ENCODE measurements at places on chromosomes 11 and 22.

DNA sequence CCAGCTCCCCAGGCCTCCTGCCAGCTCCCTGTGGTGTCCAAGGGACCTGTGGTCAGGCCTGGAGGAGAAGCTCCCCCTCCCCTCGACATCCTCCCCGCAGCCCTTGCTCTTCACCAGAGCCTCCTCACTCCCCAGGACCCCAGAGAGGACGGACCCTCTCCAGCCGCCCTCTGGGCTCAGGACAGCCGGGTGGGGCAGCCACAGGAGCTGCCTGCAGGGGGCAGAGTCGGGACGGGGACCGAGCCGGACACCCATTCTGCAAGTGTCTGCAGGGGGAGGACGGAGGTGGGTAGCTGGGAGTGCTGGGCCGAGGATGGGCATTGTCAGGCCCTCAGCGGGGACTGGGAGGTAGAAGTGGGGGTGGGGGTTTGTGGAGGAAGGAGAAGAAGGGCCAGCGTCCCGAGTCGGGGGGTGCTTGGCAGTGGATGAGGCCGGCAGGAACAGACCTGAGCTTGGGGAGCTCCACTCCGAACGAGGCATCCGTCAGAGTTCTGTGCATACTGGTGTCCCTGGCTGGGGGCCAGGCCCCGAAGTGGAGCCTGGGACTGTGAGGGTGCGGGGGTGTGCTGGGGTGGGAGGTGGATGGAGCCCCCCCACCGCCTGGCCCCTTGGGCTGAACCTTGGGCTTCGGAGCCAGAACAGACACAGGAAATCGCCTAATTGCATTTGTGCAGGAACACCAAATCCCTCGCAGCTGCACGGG is 15.2 kb downstream of the PRR33 start:
- peak; percentile 35 for DNase-seq

- peak; percentile 98 for DNase-seq
Observed at GRCh38 chr11:3049430-3050243, 7.6 kb downstream of the CARS1 start.

GRCh38 chr11:19697721-19698121 is 14.9 kb upstream of the NAV2 start:
- DNase-seq = no peak

GRCh38 chr11:133064152-133064877 is 468.0 kb downstream of the OPCML start:
- DNase-seq = peak; percentile 15

- DNase-seq = no peak
Observed at GRCh38 chr11:63920126-63920938, 3.4 kb upstream of the RCOR2 start.

DNA sequence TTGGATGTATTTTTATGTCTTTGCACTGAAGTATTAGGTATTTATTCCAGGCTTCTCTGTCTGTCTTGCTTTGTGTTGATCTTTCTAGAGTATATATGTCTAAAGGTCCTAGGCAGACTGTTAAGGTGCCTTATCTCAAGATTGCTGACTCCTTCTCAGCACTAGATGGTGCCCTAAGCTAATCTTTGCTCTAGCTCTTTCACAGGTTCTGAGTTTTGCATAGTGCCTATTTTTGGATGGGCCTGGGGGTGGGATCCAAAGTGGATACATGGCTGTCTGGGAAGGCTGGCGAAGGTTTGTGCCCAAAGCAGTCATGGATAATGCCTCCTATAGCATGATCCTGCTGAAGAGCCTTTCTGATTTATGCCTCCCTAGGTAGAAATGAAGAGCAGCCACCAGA is 154.9 kb downstream of the TRPC6 start:
- DNase-seq = no peak

GRCh38 chr22:23212061-23213021 is 32.0 kb downstream of the BCR start:
- DNase-seq = no peak

GRCh38 chr22:44546686-44547310 is 48.8 kb upstream of the RTL6 start:
- DNase-seq = no peak

GRCh38 chr11:26331911-26332571 is at the start of gene ANO3:
Gene ANO3 (plus strand): TSS chr11:26332130. CDS start chr11:26332276, 146 bp downstream.
- peak; percentile 71 for DNase-seq

- DNase-seq = no peak
Observed at GRCh38 chr11:33949252-33949913, 57.5 kb upstream of the LMO2 start.

DNA sequence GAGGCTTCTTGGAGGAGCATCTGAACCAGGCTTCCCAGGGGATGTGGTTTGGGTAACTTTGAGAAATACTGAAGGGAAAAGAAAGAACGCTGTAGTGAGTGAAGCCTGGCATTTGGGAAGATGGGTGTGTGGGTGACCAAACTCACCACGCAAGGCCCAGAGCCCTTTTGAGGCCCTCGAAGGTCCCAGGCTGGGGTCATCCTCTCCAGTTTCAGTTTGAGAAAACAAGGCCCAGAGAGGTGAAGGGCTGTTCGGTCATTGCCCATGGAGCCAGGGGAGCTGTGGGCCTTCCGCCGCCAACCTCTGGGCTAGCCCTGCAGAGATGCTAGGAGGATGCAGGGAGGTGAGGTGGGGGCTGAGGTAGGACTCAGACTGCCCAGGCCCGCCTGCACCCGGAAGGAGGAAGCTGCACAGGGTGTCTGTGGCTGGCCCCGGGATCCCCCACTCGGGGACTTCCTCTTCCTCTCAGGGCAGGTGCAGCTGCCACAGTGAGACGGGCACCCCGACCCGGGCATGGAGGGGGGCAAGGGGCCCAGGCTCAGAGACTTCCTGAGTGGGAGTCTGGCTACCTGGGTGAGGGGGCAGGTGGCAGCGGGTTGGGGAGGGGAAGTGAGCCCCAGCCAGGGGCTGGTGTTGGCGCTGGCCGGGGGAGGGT is at the start of gene CCDC88B:
CCDC88B (plus strand) TSS at position 451 of the 655 bp plus-strand sequence; CDS start at position 514, 63 bp downstream.
- no peak for DNase-seq

DNA sequence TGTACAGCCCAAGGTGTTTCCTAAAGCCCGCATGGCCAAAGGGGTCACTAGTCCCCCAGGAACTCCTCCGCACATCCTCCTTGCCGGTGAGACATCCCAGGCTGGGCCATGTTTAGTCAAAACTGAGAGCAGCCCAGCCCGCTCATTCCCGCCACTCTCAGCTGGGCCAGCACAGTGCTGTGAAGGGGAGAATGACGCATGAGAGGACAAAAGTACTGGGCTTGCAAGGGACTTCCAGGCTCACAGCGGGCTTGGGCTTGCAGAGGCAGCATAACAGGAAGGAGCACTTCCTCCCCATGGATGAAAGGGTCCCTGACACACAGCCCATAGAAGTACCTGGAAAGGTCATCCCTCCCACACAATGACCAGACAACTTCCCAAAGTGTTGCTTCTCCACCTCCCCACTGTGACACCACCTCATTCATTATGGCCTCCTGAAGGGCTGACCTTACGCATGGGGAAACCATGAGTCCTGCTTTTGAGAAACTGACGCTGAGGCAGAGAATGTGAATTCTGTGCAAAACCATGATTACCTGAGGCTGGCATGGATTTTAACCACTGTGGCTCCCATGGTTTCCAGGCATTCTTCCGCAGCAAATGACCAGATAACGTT is 19.1 kb downstream of the ETS1 start:
- no peak for DNase-seq

- DNase-seq = no peak
Observed at GRCh38 chr22:35887296-35887875, 141.2 kb downstream of the RBFOX2 start.

- no peak for DNase-seq
Observed at GRCh38 chr11:61639816-61640443, 40.3 kb upstream of the DAGLA start.

- DNase-seq = no peak
Observed at GRCh38 chr22:36291831-36292740, 39.2 kb downstream of the APOL1 start.

GRCh38 chr11:66495401-66495854 is 15.0 kb upstream of the BBS1 start:
- DNase-seq = no peak

- DNase-seq = no peak
Observed at GRCh38 chr11:86941077-86941870, 13.9 kb downstream of the FZD4 start.

DNA sequence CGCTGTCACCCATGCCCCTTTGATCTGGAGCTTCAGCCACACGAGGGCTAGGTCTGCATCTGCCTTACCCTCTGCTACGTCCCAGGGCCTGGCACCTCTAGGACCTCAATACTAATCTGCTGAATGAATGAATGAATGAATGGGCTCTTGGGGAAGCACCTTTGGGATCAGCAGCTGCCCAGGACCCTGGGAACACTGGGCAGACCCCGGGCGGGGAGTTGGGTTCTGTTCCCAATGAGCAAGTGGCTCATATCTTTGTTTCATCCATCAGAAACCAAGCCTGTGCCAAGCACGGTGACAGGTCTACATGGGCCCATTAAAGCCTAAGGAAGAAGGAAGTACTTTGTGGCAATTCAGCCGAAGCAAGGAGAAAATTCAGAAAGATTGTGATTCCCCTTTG is 41.5 kb upstream of the SHISAL1 start:
- DNase-seq = no peak

- DNase-seq = no peak
Observed at GRCh38 chr11:638631-639331, 1.7 kb downstream of the DRD4 start.

DNA sequence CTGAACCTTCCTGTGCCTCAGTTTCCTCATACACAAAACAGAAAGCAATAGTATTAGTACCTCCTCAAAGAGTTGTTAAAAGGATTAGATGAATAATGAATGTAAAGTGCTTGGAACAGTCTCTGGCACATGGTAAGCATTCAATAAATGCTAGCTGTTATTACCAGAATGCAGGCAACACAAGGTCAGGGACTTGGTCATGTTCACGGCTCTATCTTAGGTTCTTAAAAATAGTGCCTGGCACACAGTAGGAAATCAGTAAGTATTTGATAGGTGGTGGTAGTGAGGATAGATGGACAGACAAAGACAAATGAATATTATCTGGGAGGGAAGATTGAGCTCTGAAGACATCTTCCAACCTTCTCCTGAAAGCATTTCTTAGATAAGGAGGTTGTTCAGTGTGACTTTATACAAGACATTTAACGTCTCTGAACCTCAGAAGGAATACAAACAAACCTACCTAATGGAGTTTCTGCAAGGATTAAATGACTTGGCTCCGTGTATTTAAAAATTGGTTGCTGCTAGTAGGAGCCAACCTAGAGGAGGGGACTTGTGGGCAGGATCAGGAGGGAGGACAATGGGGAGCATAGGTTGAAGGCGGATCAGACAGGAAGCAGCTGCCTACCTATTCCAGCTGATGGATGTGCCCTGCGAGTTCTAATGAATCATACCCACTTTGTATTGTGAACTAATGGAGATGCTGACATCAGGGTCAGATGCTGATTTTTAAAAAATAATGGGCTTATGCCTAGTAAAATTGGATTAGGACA is 94.1 kb downstream of the DBX1 start:
- no peak for DNase-seq

- DNase-seq = no peak
Observed at GRCh38 chr11:66543263-66544107, 2.4 kb downstream of the ZDHHC24 start.

DNA sequence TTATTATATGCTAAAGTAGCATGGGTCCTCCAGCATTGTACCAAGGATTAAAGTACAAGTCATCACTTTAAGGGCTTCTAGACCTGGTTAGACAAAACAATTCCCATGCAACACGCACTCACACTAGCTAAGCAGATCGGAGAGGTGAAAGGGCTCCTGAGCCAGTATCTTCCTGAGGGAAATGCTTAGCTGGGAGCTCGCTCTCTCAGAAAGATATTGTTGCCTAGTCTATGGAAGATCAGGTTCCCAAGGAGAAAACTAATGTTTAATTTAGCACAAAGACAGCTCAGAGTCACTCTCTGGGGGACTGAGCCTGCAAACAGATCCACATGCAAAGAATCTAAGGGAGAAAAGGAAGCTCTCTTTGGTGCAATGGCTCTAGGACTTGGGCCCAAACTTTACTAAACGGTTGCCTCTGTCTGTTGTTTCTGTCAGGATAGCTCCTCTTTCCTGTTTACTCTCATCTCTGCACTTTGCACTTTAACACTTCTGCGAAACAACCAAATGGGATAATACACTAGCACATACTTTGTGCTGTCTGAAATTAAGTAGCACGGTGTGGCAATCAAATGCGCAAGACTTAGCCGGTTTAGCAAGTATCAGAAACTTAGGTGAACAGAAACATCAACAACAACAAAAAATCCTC is 10.7 kb downstream of the MAML2 start:
- no peak for DNase-seq

GRCh38 chr11:112166562-112166961 is 610 bp upstream of the TEX12 start:
- DNase-seq = no peak

DNA sequence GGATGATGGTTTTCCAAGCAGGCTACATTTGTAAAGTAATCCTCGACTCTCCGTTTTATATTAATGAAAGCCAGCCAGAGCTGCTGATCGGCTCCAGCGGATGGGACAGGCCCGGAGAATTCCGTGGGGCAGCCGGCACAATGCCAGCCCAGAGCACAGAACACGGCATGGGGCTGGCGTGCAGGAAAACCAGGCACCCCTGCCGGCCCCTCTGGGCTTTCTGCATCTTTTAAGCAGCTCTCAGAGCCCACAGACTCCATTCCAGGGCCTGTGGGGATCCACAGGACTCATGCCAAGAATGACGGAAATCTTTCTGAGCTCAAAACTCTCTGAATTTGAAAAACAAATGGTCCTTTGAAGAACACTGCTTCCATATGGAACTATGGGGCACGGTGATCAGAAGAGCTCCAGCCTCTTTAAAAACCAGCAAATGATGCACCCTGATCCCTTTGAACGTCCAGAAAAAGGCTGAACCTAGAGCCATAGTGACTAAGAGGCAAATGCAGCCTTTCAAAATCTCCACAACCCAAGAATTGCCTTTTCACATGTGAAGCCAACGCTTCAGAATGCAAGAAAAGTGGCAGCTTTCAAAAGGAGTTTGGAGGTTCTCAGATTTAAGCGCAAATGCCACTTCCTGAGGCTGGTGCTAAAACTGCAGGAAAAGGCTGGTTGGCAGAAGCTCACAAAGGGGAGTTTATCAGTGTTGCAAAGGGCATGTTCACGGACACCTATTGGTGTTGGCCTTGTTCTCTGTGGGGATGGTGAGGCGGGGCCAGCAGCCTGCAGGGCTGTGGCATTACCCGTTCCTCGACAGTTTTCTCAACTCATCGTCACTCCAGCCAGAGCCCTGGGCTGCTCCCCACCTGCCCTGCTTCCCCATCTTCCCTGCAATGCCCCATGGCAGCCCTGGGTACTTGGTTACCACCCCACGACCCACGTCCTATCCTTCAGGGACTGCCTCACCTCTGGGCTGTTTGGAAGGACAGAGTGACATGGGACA is 212.5 kb downstream of the CTTN start:
- no peak for DNase-seq

GRCh38 chr11:26162291-26162690 is 169.6 kb upstream of the ANO3 start:
- no peak for DNase-seq

GRCh38 chr11:79419120-79419519 is 21.7 kb downstream of the TENM4 start:
- DNase-seq = no peak
